ENCODE measurements at places on chromosomes 5 and 9.

DNA sequence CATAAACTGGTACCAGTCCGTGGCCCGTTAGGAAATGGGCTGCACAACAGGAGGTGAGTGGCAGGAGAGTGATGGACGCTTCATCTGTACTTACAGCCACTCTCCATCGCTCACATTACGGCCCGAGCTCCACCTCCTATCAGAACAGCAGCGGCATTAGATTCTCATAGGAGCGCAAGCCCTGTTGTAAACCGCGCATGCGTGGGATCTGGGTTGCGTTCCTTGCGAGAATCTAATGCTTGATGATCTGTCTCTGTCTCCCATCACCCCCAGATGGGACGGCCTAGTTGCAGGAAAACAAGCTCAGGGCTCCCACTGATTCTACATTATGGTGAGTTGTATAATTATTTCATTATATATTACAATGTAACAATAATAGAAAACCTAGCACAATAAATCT is 480.4 kb downstream of the CCDC171 start:
- no peak for DNase-seq

DNA sequence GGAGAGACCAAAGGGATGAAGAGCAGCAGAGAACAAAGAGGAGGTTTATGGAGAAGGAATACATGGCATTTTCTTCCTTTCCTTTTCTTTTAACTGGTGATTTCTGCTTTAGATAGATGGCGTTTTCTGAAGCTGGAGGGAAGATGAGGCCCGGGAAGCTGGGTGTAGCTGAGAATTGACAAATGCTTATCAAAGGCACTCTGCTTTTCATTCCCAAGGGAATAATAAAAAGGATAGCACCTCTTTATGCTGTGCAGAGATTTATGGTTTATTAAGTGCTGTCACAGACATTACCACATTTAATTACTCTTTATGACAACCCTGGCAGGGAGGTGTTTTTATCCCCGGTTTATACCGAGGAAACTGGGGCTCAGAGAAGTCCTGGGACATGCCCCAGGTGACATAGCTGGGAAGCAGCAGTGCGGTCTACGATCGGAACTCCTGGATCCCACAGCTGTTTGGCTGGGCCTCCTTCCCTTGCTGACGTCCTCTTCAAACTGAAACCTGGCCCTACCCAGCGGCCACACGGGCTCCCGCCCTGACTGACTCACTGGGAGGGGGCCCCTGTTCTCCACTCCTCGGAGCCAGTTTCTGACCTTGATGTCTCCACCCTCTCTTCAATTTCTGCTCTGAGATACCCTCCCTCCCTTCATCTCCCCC is 8.2 kb upstream of the EPB41L4B start:
- DNase-seq, result no peak

DNA sequence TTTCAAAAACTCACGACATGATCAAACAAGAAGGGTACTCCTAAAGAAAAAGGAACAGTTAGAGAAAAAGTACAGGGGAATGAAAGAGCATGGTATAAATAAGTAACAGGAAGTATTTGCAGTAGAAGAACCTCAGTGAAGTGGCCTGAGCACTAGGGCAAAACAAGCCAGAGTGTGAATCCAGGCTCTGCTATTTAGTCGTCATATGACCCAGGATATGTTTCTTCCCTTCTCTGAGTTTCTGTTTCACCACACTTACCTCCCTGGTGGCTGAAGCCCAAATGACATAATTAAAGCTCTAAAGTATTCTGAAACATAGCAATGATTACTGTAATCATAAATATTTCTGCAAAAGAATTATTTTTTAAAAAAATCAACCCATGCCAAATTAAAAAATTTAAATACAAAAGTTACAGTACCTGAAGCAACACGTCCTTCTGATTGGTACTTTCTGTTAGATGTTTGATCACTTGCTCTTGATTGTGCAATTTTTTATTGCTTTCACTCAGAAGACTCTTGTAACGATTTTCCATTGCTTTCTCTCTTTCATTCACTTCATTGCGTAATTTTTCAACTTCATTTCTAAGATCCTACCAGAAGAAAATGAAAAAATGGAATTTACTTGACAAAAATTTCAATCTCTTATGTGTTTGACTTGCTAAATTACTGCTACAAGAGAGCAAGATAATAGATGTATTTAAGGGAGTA is 88.9 kb downstream of the CDK5RAP2 start:
- DNase-seq, result no peak

DNA sequence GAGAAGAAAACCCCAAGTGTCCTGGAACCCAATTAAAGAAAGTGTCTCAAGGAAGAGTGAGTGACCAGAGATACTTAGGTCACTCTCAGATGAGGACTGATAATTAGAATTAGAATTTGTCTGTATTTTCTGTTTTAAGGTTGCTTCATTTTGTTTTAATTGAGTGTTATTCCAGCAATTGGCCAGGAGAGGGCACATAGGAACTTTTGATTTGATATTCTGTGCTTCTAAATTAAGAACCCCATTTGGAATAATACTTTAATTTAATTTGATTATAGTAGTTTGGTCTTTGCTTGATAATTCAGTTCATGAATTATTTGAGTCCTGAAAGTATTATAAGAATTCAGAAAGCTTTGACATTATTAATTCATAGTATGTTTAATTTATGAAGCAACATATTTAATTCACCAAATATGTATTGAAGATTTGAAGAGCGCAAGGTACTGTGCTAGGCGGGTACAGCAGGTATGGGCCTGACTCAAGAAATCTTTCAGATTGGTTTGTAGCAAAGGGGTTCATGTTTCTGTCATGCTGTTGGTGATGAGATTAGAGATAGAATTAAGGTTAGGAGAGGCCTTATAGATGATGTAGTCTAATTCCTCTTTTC is 4.9 kb downstream of the MRPL22 start:
- no peak for DNase-seq

DNA sequence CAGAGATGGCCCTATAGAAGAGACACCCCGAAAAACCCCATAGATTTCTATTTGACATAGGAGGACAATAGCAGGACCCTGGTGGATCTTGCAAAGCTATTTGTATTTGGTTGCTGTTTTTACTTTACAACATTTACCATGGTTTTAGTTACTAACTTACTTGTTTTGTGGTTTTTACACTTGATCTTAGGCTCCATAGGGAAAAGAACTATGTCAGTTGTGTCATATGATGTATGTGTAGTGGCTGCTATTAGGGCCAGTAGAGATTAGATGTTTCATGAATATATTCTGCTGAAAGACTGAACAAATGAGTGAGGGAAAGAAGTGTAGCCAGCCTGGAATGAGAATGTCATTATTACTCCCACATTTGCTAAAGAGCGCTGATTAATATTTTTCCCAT is 388.1 kb downstream of the SEMA5A start:
- DNase-seq, result no peak

GRCh38 chr5:147578228-147579024 is 68.6 kb upstream of the DPYSL3 start:
- no peak for DNase-seq

Data from activated CD8-positive, alpha-beta memory T cell treated with anti-CD3 and anti-CD28 coated beads for 1 hour (primary cell).